ENCODE measurements at places on chromosomes 7 and 10.

GRCh38 chr7:45146531-45147379 lies 10.8 kb upstream of the RAMP3 start:
- DNase-seq = no peak

DNA sequence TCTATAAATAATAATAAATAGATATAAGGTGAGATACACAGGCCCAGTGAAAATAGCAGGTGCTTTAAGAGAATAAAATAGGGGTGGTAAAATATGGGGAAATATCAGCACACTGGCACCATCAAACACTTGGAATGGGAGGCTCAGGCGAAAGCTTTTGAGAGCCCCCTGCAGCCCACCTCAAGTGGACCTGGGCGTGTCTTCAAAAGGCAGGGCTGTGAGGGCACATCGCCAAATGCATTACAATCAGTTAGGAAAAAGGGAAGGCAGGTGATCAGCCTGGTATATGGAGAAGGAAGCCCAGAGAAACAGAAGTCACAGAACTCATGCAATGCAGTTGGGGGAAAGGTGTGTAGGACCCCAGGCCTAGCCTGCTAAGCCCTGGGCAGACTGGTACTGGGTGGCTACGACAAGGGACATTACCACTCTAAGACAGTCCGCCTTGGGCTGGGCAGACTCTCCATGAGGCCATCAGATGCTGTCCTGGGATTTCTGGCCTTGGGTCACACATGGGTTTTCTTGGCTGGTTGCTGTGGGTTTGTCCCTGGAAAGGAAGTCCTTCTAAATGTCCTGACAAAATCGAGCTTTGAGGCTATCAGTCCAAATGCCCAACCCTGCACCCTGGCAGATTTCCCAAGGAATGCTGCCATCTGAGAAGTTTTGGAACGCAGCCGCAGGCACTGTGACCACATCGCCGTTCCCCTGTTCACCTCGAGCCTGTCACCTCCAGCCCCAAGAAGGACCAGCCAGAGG lies 330.6 kb downstream of the GRID1 start:
- no peak for DNase-seq

DNA sequence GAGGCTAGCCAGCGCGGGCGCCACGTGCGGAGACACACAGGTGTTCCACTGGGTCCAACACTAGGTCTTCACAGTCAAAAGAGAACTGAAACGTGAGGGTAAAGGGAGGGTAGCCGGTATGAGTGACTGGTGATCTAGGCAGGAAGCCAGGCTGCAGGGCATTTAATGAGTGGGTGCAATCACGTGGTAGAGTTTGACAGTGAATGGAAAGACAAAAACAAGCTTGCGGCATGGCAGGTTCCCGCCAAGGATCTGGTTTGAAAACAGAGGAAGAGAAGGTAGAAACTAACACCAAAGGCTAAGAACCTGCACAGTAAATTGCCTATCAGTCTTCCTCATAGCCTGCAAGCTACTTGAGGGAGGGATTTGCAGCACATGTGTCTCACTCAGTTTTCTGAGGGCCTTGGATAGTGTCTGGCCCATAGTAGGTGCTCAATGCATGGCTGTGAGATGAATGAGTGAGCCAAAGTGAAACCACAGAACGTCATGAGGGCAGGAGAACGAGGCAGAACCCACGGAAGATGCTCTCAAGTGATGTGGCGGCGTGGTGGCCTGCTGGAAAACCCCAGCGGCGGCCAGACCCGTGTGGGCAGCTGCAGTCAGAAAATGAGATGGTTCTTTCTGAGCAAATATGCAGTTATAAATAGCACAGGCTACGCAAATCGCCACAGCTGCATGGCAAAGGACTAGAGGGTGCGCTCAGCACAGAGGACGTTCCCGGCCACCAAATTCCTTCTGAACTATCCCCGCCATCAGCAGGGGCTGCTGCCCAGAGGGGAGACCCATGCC lies 183.6 kb upstream of the NFE2L3 start:
- DNase-seq = peak; percentile 75

DNA sequence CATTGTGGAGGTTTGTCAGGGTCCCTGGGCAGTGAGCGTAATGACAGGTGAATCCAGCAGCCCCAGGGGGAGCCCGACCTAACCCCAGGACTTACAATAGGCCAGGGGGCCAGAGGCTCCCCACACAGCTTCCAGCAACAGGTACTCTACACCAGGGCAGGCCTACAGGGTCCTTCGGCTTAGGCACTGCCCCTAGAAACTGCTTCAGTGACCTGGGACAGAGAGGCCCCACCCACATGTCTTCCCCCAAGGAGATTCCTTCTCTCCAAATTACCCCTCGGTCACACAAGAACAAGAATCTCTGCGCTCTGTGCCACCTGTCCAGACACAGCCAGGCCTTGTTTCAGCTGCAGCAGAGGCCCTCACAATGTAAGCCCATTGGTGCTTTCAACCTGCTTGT lies 24.4 kb downstream of the SKIDA1 start:
- DNase-seq = no peak

DNA sequence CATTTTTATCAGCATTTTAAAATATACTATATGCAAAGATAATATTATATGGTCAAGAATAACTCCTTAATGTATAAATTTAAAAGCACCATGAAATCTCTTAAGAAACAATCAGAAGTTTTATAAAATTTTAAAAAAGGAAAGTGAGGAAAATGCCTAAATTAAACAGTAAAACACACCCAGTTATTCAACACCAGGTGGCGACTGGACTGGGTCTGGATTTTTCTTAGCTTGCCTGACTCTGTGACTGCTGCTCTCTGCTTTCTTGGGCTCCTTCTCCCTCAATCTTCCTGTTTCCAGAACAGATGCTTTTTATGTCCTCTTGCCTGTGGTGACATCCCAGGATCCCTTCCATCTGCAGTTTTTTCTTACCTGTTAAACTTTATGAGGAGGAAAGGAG lies 200.3 kb downstream of the BICC1 start:
- DNase-seq = no peak

- DNase-seq = no peak
Observed at GRCh38 chr7:28862595-28863272, 95.4 kb downstream of the TRIL start.

- no peak for DNase-seq
Observed at GRCh38 chr7:103664577-103664976, 218.6 kb upstream of the SLC26A5 start.

- DNase-seq = no peak
Observed at GRCh38 chr10:81034383-81034782, 496.7 kb downstream of the SH2D4B start.

DNA sequence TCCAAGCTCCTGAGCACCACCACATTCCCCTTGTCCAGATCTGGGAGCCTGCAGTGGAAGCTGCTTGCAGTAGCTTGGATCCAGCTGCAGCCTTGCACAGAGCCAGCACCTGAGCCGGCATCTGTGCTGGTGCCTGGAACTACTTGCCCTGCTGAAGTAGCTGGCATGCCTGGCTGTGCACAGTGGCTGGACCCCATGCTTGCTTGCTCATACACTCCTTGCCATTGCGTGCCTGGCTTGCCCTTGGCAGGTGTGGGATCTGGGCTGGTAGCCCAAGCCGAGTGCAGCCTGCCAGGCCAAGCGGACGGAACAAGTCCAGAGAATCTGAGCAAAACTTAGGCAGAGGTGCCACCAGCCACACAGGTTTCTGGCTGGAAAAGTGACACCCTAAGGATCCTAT lies 759.9 kb downstream of the IPMK start:
- no peak for DNase-seq

- DNase-seq = no peak
Observed at GRCh38 chr7:98569691-98570337, 47.3 kb upstream of the NPTX2 start.

DNA sequence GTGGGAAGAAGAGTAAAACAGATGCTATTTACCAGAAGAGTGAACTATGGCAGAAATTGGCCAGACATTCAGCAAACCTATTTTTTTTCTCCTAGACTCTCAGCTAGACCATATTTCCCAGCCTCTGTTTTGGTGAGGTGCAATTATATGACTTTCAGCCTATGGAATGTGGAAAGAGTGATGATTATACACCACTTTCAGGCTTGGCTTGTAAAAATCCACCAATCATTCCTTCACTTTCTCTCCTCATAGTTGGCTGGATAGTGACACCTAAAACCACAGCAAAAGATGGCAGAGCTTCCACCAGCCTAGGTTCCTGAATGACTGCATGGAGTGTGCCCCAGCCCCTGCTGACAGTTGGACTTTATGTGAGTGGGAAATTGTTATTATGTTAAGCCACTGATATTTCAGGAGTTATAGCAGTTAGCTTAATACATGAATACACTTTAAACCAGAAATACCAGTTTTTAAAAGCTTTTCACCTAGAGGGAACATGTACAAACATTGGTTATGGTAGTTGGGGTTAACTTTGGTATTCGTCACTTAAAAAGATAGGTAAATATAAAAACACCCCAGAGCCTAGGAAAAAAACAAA lies 19.1 kb upstream of the TNKS2 start:
- DNase-seq = no peak

- no peak for DNase-seq
Observed at GRCh38 chr7:34612661-34613060, 45.4 kb upstream of the NPSR1 start.

DNA sequence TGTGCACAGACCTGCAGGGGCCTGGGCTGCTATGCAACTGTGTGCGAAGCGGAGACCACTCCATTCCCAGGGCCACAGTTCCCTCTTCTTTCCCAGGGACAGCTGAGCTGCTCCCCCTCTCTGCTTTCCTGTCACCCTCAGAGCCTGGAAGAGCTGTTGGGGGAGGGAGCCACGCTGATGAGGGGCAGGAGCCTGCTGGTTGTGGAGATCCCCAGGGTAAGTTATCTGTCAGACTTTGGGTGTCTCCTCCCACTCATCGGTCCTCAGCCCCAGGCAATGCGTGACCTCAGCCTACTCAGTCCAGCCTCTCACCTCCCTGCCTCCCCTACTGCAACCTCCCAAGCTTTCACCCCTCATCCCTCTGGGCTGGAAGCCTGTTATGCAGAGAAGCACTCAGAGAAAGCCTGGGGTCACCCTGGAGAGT lies 53.5 kb downstream of the ZNF467 start:
- no peak for DNase-seq

DNA sequence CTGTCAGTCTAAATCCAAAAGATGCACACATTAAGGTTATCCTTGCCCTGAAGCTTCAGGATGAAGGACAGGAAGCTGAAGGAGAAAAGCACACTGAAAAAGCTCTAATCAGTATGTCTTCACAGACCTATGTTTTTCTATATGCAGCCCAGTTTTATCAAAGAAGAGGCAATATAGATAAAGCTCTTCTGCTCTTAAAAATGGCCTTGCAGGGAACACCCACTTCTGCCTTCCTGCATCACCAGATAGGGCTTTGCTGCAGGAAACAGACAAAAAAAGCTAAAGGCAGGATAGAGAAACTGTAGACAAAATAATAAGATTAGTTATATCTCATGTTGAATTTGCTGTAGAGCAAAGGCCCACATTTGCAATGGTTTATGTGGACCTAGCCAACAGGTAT lies 14.9 kb upstream of the IFIT1B start:
- no peak for DNase-seq

GRCh38 chr7:115511330-115511729 lies 519.2 kb downstream of the TFEC start:
- no peak for DNase-seq

DNA sequence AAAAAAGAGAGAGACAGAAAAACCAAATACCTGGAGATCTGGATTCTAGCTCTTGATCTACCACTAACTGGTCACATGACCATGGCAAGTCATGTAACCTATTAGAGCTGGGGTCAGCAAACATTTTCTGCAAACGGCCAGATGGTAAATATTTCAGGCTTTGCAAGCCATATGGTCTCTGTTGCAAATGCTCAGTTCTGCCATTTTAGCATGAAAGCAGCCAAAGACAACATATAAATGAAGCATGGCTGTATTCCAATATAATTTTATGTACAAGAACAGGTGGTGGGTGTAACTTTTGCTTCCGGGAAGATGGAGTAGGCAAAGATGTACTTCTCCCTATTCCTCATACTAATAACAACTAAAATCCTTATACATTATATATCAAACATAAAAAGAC lies 6.7 kb downstream of the FRA10AC1 start:
- DNase-seq = no peak

GRCh38 chr7:93119191-93119905 lies 1.6 kb upstream of the SAMD9 start:
- DNase-seq = no peak

- peak; percentile 43 for DNase-seq
Observed at GRCh38 chr10:70579234-70580002, 23.1 kb downstream of the PRF1 start.

- DNase-seq = no peak
Observed at GRCh38 chr7:112594397-112594796, 113.6 kb downstream of the LSMEM1 start.

GRCh38 chr10:113036619-113037018 lies 86.6 kb downstream of the TCF7L2 start:
- DNase-seq = no peak

DNA sequence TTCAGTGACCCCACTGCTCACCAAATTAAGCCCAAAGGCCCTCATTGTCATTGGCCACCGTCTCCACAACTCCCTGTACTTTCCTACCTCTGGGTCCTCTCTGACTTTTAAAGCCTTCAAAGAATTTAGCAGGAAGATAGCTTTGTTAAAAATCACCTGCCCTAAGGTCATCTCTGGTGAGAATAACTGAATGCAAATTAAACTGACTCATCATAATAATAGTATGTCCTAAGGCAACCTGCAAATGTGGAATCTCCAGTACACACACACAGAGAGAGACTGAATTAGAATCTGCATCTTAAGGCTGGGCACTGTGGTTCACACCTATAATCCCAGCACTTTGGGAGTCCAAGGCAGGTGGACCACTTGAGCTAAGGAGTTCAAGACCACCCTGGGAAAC lies 24.1 kb downstream of the OAT start:
- no peak for DNase-seq

DNA sequence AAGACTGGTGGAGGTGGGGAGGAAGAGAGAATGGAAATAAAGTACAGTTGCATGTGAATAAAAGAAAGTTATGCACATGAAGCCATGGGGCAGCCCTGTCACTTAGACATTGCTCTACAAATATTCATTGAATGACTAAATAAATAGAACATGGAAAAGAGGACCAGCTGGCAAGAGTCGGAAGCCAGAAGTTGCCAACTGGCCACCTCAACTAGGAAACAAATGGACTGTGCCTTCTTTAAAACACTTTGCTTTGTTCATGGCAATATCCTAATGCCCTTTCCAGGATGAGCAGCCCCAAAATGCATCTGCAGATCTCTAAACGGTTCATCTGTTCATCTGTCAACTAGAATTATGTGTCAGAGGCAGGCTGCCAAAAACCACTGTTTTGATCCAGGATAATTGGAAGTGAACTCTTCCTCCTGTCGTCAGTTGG lies 157.3 kb downstream of the NOC3L start:
- DNase-seq = no peak

DNA sequence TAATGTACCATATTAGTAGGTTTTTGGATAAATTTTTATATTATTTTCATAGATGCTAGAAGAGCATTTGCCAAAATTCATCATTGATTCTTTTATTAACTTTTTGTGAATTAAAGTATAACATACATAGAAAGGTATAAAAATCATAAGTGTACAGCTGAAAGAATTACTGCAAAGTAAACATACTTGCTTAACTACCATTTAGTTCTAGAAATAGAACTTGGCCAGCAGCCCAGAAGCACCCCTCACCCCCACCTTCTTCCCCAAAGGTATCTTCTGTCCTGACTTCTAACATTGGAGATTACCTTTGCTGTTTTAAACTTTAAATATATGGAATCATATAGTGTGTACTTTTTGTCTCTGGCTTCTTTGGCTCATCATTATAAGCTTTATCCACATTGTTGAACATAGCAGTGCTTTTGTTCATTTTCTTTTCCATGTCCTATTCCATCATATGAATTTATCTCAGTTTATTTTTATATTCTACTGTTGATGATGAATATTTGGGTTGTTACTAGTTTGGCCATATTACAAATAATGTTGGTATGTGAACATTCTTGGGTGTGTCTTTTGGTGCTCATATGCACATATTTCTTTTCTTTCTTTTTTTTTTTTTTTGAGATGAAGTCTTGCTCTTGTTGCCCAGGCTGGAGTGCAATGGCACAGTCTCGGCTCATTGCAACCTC lies 142.8 kb downstream of the ADK start:
- DNase-seq = no peak

Measured in activated T-cell treated with anti-CD3 and anti-CD28 coated beads, Interleukin-2, amount 50 U/mL, for 48 hours (primary cell).